ENCODE measurements at places on chromosomes 12 and 14.

DNA sequence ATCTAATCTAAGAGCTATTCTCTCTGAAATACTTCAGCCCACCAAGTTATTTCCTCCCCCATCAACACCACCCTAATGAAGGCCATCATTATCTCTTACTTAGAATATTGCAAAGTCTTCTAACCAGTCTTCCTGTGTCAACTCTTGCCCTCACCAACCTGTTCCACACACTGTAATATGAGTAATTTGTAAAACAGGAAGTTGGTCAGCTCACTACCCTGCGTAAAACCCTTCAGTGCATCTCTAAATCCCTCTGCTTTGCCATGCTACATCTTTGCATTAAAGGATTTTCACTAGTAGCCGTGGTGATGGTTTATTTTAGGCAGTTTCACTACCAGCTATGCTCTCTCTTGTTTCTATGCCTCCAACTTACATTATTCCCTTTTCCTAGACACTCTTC lies 70.0 kb downstream of the KIF21A start:
- no peak for DNase-seq

- no peak for DNase-seq
Measured at GRCh38 chr14:85248881-85249635, 280.9 kb upstream of the FLRT2 start.

DNA sequence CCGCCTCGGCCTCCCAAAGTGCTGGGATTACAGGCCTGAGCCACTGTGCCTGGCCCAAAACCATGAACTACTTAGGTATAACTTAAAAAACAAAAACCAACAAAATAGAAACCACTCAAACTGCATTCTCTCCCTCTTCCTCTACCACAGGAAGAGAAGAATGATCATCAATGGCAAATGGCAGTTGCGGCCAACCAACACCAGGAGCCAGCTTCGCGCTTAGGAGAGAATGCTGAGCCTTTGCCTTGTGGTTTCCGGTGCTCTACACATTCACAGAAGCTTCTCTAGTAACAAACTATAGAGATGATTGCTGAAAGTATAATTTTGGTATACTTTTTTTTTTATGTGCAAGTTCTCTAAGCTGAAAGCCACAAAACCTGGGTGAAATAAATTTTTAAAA lies 17.1 kb downstream of the CATSPERB start:
- no peak for DNase-seq

DNA sequence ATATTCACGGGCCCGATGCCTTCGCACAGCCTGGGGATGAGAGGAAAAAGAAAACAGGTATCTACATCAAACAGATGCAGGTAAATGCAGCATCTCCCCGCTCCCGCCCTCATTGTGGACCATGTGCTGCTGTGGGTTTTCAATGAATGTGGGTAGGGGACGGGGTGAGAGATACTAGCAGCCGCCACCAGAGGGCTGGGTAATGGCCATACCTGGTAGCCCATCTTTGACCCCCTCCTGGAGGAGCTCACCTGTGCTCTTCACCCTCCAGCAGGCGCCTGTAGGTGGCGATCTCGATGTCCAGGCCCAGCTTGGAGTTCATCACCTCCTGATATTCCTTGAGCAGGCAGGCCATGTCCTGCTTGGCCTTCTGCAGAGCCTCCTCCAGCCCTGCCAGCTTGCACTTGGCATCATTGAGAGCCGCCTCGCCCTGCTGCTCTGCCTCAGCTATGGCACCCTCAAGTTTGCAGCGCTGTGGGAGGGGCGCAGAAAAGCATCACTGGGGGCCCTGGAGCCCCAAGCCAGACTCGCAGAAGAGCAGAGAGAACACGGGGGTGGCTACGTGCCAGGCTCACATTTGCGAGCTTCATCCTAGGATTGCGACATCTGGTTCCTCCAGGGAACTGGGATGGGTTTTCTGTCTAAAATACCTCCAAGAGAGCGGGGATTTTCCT lies 10.2 kb downstream of the KRT82 start:
- DNase-seq, result no peak

DNA sequence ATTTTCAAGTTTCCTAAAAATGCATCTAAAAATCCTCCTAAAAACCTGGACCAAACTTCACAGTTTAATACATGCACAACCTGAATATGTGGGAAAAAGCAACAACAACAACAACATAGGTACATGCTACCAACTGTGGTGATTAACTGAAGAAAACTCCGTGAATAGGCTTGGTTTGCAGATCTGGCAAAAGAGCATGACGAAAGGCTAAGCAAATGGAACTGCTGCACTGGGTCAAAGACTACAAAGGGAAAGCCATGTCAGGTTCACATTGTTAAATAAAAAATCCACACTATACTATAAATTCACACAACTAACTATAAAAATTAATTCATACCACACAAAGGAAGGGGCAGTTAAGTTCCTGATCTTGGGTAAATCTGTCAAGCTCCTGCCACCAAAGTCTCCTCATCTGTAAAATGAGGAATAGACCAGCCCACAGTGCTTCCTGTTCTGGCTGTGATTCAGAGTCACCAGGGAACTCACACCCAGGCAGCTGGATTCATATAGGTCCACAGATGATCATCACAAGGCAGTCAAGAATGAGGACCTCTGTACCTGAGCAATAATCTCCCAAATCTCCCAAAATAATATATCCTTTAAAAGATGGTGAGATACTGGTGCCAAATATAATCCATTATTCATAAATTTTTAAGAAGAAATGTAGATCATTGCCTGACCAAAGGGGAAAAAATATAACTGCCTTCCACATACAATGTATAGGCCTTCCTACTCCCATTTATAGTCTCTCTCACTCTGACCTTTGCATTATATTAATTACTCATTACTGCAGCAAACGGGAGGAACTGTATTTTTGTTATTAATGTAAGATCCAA lies 7.0 kb downstream of the CORO1C start:
- no peak for DNase-seq

GRCh38 chr14:101370593-101371569 lies 190.4 kb upstream of the DIO3 start:
- no peak for DNase-seq

- DNase-seq, result no peak
Measured at GRCh38 chr14:91898372-91898771, 31.0 kb upstream of the TC2N start.

GRCh38 chr12:31220633-31221550 lies 105.1 kb downstream of the SINHCAF start:
- no peak for DNase-seq

DNA sequence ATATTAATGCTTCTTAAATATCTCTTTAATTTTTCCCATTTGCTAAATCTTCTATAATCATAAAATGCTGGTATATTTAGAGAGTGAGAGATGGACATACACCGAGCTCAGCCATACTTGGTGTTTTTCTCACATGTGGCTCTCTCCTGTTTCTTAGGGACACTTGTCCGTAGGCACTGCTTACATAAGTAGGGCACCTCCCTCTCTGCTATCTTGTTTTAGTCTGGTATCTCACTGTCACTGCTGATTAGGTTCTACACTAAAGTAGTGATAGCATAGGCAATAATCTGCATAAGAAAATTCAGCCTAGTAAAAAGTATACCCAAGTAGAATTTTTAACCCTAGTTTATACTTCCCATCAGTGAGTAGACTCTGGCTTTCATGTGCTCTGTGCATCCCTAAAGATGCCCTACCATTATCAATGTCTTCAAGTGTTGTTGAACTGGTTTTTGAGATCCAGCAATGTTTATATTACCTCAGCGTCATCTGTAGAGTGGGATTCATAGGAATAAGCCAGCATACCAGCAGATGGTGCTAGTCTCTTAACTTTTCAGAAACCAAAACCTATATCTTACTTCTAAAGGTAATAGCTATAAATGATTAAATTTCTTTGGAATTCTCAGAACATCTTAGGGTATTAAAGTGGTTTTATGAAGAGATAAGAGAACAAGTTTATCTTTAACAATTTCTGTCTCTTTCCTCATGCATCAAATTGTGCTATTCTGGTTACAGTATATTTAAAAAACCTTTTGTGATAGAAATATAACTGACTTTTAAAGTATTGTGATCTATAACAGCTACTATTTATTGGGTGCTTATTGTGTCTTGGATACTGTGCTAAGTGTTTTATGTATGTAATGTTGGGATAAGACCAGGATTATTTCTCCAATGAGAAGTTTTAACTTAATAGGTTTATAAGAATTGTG lies 32.9 kb downstream of the ARID2 start:
- no peak for DNase-seq

- no peak for DNase-seq
Measured at GRCh38 chr12:55965240-55965639, 602 bp downstream of the PMEL start.

- no peak for DNase-seq
Measured at GRCh38 chr12:91627225-91627624, 444.6 kb upstream of the DCN start.

DNA sequence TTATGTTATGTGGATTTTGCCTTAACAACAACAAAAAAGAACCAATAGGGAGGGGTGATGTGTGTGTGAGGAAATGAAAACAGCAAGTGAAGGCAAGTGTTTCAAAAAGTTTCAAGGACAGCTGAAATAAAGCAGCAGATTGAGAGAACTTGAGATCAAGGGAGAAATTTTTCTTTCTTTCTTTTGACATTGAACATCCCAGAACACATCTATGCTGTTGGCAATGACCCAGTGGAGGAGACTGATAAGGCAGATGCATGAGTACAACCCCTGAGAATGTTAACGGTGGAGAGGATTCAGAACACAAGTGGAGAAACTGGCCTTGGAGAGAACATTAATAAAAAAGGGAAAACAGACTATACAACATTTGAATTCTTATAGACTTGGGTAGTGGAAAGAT lies 2.9 kb downstream of the LLPH start:
- DNase-seq, result no peak

GRCh38 chr14:99677231-99678140 lies 6.6 kb upstream of the CYP46A1 start:
- no peak for DNase-seq

GRCh38 chr12:108665608-108666202 lies 32.0 kb upstream of the SELPLG start:
- no peak for DNase-seq
